ENCODE measurements at places on chromosomes 11 and 22. TPM values are rescaled to one million over a fixed set of nuclear protein-coding genes. Genes with fewer than 3 reads are reported as not detected.

NOX4 gene
- total RNA-seq, result 0.46 TPM

HBB gene
- 9.3 TPM for total RNA-seq

CCDC81 gene
- 0.25 TPM for total RNA-seq

COA4 gene
- 72.5 TPM for total RNA-seq

DNA sequence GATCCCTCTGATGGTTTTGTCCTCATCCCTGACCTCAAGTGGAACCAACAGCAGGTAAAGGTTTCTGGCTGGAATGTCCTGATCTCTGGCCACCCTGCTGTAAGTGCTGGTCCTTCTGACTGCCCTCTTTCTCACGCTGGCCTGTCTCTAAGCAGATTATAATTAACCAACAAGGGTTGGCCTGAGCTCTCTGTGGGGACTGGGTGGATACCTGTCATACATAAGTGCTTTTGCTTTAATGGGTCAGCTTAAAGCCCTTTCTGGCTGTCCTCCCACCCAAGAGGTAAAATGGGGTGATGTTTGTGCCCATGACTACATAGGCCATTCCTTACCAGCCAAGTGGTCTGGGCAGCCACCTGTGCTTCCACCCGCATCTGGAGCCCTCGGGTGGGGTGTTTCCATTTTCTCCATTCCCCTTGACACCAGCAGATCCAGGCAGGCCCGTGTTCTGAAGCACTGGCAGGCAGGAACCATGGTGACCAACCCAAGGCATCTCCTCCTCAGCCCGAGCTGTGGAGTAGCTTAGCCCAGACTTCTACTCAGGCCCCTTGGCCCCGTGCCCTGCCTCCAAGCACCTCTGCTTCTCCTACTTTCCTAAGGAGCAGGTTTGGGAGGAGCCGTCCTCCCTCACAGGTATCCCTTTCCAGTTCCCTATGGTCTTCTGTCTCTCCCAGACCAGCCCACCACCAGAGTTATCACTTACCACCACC, 17.0 kb upstream of the ST3GAL4 start:
- no peak for DNase-seq

DNA sequence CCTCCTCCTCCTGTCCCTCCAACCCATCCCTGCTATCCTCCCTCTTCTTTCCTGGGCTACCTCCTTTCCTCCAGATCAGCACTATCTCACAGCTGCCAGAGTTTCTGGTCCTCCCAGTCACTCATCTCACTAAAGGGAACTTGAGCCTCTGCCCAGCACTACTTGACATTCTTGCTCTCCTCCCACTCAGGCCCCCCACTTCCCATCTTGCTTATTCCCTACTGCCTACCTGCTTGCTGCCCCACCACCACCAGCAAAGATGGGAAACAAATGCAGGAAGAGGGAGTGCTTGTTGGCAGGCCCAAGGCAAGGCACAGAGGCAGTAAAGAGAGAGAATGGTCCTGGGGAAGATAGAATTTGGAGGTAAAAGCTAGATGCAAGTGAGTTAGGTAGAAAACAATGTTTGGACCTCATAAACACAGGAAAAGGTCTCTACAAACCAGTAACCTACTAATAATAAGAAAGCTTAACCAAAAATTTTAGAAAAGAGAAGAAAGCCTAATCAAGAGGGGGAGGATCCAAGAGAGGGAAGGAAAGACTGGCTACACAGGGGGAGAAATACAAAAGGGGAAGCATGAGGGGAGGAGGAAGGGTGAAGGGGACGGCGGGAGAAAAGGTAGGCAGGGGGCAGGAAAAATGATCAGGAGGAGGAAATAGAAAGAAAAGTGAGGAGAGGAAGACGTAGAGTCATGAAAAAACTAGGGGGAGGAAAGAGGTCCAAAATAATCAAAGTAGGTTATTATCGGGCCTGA, 63.6 kb downstream of the PAK1 start:
- no peak for DNase-seq

DNA sequence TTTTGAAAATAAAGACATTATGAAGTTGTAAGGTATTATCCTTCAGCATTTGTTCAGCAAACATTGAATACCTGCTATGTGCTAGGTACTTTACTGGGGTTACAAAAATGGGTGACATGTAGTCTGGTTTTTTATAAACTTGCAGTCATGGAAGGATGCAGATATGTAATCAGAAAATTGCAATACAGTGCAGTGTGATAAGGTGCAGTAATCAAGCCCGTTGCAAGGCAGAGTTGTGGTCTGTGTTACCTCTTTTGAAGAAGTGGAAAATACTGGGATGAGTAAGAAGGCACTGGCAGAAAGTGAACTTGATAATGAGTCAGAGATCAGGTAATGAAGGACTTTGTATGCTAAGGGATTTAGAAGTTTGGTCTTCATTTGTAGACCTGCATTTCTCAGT, 8.1 kb downstream of the FBXO7 start:
- DNase-seq, result no peak

GRCh38 chr11:16896729-16897469, 117.3 kb downstream of the PLEKHA7 start:
- no peak for DNase-seq

- no peak for DNase-seq
Observed at GRCh38 chr22:35451592-35451991, 51.7 kb downstream of the MCM5 start.

DNA sequence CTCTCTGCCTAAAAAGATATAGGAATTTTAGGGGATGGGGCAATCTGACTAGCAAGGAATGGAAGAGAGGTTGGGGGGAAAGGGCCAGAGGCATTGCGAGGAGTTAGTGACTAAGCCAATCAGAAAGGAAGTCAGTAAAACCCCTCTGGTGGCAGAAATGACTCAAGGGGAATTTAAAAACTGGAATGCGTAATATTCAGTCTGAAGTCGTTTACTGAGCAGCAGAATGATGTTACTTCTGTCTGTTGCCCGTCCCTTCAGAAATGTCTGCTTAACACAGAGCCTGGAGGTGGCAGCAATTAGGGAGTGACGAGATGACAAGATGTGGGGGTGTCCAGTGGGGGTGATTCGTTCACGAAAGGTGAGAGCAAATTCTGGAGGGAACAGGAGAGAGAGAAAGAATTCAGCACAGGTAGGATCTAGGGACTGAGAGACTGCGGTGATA, 107.7 kb upstream of the CLMP start:
- DNase-seq, result no peak

All from left colon (tissue), 2 donors.